AG09309 (cell line): ENCODE measurements at places on chromosomes 13 and 19.

GRCh38 chr13:110448230-110448629, 113.3 kb downstream of the RAB20 start:
- DNase-seq, result peak; percentile 68

GRCh38 chr19:47603706-47604565, 5.0 kb upstream of the BICRA start:
- no peak for DNase-seq

DNA sequence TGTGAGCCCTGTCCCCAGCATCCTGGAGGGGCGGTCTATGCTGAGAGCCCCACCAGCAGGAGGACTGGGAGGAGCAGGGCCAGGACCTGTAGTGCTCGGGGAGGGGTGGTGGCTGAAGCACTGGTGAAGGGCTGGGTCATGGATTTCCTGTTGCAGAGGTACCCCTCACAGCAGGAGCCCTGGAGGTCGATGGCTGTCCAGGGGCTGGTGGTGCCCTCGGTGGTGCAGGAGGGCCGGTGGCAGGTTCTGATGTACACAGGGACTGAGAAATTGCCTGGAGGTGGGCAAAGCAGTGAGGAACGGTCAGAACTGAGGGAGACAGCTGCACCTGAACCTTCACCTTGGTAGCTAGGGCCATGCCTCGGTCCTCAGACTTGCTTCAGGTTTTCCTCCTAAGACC, 4.7 kb downstream of the LYPD5 start:
- DNase-seq, result no peak

DNA sequence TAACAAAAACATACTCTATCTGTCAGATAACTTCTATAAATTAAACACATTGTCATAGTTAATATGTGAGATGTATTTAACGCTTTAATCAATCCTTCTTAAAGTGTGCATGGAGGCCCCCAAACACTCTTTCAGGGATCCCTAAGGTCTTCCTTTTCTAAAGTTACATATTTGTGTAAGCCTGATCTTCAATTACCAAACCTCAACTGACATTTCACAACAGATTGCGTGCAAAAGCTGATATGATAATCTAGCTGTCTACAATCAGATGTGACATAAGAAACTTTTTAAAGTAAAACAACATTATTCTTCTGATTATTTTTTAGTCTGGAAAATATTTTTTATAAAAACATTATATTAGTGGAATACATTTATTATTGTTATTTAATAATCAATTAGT, 1850.4 kb downstream of the OLFM4 start:
- DNase-seq, result no peak

- no peak for DNase-seq
Measured at GRCh38 chr13:113935001-113935844, 38.7 kb downstream of the C13orf46 start.

GRCh38 chr19:23855676-23856075, 59.0 kb upstream of the ZNF726 start:
- DNase-seq, result no peak

DNA sequence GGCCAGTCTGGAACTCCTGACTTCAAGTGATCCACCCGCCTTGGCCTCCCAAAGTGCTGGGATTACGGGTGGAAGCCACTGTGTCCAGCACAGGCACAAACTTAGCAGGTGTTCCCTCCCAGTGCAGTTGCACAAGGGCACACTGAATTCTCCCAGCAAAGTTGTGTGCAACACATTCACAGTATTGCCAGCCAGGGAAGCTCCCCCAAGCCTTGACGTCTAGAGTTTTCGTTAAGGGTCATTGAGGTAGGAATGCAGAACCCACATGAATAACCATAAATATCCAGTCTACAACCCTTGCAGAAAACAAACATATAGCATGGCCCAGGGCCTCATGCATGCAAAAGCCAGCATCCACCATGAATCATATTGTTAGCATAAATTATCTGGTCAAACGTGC, 3.3 kb upstream of the AURKC start:
- no peak for DNase-seq

DNA sequence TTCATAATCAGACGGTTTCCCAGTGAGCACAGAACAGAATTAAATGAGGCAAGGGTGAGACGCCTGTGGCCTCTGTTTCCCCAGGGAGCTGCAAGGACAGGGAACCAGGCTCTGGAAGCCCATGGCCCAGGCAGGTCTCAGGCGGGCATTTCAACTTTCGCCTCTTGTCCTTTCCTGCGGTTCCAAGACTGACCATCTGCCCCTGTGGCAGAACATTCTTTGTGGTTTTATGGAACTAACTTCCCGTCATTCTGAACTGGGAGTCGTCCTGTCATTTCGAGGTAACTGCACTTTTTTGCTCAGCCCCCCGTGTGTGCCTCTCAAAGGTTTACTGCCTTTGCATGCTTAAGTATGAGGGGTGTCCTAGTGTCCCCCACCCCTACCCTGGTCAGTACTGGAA, 70.9 kb downstream of the KL start:
- DNase-seq, result no peak

GRCh38 chr13:69618393-69618792, 489.2 kb upstream of the ATXN8OS start:
- DNase-seq, result no peak

- DNase-seq, result no peak
Measured at GRCh38 chr13:49864509-49864908, 71.6 kb downstream of the SPRYD7 start.

GRCh38 chr19:46478356-46478986, 7.1 kb upstream of the PNMA8A start:
- DNase-seq, result no peak

DNA sequence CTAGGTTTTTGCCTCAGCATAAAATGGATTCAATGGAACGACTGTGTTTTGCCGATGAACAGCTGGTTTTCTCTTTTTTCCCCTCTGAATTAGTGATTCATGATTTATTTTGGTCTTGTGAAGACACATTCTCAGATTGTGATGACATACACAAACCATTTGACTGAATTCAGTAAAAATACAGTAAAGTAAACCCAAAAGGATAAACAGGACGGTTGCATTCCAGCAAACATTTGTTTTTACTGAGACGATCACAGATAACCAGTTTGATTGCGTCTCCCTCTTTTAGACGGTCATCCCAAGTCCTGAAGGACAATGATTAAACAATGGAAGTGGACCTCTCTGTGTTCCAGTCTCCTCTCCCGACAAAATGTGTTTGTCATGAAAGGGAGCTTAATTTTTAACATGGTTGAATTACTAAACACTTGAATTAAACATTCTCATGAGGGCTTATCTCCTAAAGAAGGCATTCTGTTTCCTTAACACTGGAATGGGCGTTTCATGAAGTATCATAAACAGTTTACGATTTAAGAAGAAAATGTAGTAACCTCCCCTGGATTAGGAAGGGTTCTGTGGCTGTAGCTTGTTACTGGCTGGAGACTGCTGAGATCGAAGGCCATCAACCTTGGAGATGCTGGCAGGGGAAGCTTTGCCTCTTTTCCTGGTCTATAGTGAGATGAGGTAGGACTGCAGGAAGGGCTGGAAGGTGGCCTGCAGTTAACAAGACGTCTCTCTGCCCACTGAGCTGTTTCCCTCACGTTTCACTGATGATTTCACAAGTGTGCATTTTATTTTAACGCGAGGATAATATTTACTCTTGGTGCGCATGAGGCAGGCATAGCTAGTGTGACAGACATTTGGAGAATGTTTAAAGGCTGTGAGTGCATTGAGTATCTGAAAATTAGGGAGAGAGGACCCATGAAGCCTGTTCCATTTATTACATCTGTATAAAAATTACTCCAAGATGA, 457.9 kb downstream of the FGF9 start:
- DNase-seq, result no peak

- no peak for DNase-seq
Measured at GRCh38 chr19:12000152-12000981, 35.1 kb downstream of the ZNF433 start.

DNA sequence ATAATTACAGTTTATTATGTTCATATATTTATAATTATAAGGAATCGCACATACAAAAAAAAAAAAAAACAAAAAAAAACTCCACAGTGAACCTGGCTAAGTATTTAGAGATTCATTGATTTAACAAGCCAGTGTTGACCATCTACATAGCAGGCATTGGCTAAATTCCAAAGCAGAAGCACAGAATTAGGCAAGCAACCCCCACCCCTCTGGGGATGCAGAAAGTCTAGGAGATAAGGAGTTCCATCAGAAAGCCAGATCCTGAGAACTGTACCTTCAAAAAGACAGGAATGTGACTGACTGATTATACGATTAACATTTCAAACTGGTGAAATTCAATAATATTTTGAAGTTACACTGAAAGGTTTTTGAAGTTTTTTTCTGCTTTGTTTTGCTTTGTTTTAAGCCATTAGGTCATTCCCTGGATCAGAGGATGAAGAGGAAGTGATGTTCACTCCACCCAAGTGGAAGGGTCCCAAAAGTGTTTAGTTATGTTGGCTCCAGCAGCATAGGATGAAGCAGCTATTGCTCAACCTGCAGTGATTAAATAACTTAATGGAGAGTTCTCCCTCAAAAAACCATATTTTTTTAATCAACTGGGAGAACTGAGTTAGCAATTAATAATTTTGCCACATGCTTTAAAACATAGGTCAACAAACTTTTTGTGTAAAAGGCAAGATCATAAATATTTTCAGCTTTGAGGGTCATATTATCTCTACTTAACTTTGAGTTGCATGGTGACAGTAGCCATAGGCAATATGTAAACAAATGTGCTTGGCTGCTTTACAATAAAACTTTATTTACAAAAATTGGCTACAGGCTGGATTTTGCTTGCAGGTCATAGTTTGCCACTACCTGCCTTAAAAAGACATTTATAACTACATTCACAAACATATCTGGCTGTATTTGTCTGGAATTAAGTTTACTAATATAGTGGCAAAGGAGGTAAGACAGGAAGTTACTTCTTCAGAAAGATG, 49.6 kb downstream of the DOCK9 start:
- peak; percentile 64 for DNase-seq

GRCh38 chr19:1104311-1105007, 665 bp downstream of the GPX4 start:
- no peak for DNase-seq

GRCh38 chr19:41420101-41420880, 6.9 kb downstream of the B3GNT8 start:
- no peak for DNase-seq

DNA sequence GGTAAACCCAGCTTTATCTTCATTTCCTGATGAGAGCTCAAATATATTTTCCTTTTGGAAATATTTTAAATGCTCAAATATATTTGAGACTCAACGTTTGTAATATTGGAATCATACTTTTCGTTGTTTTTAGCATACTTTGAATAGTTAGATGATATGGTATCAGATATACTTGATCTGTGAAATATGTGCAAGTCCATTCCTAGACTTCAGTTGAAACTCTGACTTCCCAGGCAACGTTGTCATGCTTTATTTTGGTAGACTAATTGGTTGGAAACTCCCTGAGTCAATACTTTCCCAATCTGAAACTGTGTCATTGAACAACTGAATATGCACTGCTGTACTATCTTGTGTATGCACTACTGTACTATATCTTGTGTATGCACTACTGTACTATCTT, 378.5 kb downstream of the MYO16 start:
- DNase-seq, result no peak

- no peak for DNase-seq
Measured at GRCh38 chr13:77979721-77980385, 61.2 kb upstream of the EDNRB start.

DNA sequence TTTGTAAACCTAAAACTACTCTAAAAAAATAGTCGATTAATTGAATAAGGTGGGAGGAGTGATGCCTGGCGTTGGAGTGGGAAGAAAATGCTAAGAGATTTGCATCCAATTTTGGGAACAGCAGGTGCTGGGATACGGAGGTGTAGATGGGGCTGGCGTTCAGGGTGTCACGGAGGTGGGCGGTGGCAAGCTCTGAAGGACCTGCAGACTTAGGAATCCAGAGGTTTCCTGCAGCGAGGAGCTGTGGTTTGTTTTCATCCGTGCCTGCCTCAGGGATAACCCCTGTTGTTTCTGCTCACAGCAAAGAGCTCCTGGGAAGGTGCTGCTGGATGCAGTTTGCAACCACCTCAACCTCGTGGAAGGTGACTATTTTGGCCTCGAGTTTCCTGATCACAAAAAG, 166.4 kb upstream of the RNF113B start:
- no peak for DNase-seq

DNA sequence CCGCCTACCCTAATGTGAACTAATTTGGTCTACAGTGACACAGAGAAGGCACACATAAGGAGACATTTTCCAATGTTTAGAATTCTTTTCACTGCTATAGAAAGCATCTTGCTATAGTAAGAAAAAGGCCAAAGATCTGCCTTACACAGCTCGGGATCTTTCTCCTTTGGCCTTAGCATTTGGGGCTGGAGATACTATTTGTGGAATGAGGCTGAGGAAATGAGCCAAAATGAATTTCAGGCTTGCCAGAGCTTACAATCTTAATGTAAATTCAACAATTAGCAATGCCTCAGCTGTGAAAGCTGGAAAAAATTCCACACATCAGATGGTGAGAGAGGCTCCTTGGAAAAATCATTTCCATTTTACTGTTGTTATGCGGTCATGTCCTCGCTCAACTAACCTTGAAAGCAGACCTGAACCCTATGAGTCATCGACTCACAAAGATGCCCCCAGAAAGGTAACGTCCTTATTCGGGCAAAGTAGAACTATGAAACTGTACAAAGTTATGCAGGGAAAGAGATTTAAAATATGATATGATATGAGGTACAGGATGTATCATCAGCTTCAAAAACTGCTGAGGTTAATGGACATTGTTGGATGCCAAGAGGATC, 324.5 kb upstream of the NBEA start:
- no peak for DNase-seq

DNA sequence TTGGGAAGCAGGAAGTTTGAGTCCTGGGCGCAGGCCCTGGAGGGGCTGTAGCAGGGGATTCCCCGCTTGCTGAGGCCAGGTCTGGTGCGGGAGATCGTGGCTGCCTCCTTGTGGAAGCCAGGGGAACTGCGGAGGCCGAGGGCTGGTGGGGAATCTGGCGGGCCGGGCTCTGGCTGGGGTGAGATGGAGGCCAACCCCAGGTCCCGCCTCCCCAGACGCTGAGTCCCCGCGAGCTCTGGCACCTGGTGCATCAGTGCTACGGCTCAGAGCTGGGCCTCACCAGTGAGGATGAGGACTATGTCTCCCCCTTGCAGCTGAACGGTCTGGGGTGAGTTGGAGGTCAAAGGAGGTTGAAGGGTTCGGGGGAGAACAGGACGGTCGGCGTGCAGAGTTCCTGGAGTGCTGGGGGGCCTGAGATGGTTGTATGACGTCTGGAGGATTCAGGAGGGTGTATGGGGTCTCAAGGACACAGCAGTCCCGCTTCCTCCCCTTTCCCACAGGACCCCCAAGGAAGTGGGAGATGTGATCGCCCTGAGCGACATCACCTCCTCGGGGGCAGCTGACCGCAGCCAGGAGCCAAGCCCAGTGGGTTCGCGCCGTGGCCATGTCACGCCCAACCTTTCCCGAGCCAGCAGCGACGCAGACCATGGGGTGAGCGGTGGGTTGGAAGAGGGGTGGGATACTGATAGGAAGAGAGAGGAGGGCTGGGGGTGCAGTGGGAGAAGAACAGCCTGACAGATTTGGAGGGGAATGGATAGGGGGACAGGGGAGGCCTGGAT, 13.1 kb downstream of the GRAMD1A start:
- no peak for DNase-seq

GRCh38 chr13:111202745-111203144, 87.6 kb downstream of the ARHGEF7 start:
- peak; percentile 21 for DNase-seq

- no peak for DNase-seq
Measured at GRCh38 chr13:30832845-30833332, 73.2 kb upstream of the MEDAG start.
